Dermis microvascular lymphatic vessel endothelial cell (primary cell): ENCODE measurements at places on chromosomes 3 and 15. TPM values are rescaled to one million over a fixed set of nuclear protein-coding genes. Genes with fewer than 3 reads are reported as not detected.

The PLA2G4D gene
- not detected in 2 replicates for total RNA-seq

The FEZF2 gene
- total RNA-seq = not detected in 2 replicates

The DUOXA2 gene
- not detected in 2 replicates for total RNA-seq

The ACTRT3 gene
- 1.7 and 2.0 TPM in 2 replicates for total RNA-seq

The IMPG2 gene
- total RNA-seq = 0.26 and 0.76 TPM in 2 replicates
